ENCODE measurements at places on chromosomes 5 and 9.

DNA sequence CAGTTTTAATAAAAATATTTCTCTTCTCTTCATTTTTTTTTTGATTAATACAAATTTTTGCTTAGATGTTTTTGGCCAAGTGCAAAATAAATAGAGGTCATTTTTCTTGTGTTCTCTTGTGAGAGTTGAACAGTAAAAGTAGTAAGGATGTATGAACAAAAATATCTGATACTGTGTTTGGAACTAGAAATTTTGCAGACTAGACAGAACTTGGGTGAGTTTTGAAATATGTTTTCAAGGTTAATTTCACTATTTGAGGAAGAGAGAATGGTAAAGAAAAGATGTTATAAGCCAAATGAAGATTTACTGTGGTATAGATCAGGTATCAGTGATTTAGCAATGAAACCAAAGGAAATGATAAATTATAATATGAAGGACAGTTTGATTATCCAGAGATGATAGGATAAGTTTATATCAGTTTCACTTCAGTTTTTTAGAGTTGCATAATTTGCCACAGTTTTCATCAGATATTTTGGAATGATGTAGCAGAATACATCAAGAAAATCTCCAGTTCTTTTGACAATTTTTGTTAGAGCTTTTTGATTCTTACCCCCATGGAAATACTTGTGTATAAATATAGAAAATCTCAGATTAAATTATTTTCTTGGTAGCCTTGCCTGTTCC is 147.9 kb upstream of the VCAN start:
- DNase-seq: no peak

DNA sequence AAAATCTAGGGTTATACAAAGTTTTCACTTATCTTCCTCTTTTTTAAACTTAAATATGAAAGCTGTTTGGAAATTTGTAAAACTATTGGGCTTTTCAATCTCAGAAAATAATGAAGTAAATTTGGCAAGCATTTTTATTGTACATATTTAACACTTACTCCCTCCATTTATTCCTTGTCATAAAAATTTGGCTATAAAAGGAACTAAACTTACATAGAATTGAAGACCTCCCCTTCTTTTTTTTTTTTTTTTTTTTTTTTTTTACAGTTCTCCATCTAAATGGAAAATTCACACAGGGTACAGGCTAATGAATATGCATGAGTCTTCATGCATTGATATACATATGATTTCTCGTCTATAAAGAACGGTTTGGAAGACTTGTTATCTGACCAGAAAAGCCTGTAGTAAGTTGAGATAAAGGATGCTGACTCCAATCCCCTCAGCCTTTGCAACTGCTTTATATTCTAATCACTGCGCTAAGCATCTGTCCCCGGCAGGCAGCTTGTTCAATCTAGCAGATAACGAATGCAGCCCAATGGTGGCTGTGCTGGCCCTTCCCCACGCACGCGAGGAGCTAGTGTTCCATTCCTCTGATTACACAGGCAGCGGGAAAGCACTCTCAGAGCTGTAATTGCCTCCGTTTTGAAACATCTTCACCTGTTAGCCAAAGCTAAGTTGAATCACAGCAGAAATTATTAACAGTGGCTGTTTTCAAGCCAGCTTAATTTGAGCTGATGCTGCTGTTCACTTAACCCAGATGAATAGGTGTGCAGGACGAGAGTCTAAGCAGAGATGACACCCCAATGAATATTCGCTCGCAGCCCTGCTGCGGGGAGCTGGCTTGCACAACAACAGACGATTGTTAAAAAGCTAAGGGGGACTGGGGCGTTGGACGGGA is 453.8 kb upstream of the ZNF608 start:
- no peak for DNase-seq

- DNase-seq: no peak
These were observed 2.2 kb downstream of the PBX3 start for GRCh38 chr9:125749287-125749935.

GRCh38 chr9:95230046-95230445 is 87.5 kb downstream of the FANCC start:
- DNase-seq: no peak

GRCh38 chr5:158923799-158924551 is 175.7 kb downstream of the EBF1 start:
- DNase-seq: no peak
